ENCODE measurements at places on chromosomes 6 and 20.

DNA sequence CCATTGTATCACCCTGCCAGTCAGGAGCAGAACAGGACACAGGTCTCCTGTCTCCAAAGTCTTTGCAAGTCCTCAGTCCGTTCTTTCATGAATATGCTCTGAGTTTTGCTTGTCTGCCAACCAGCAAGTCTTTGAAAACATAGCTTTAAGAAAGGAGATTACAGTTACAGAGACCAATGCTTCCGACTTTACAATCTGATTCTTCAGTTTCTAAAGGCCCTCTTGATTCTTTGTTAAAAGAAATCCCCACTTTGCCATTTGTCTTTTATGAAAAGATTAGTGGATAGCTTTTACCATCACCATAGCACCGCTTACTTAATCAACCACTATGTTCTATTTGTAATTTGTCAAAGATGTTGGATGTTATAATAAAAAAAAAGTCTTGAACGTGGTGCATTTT is 562.8 kb upstream of the BTBD3 start:
- no peak for DNase-seq

DNA sequence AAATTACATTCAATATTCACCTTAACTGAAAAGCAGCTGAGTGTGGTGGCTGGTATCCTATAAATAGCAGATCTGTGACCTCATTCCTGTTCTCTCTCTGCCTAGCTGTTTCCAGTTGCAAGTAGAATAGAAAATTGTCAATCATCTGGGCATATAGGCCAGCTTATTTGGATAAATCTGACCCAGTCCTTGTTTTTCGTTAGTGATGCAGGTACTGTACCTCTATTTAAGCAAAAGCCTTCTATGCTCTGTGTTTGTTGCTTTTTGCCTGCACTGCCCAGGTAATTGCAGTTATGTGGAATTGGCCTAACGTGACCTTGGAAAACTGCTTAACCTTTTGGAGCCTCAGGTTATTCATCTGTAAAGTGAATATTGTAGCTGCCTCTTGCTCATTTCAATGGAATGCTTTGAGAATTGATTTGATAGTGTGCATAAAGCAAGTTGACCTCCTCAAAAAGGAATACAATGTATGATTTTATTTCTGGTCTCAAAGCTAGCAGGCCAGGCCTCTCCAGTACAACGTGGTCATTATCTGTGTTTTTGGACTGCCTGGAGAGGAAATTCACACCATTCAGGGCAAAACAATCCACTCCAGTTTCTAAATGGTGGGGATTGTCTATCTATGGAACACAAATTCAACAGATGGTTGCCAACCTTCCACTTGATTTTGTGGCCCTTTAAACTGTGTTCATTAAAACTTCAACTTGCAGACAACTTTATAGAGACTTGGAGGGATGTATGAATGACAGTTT is 508.7 kb upstream of the CITED2 start:
- DNase-seq, result no peak

DNA sequence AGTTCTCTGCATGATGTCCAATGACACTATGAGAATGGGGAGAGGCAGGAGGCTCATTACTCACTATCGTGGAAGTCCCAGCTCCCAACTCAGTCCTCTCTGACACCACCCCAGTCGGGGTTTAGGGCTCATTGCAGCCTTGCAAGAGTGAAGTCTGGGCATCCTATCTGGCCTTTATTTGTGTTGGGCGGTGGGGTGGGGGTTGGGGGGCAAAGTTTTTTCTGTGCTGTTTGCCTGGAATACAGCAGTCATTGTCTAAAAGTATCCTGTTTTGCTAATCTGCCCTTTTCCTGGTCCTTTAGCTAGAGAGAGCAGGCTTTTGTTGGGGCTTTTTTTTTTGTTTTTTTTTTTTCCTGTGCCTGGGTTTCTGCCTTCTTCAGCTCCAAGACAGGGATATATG is 174.2 kb downstream of the MYLK4 start:
- DNase-seq, result no peak

- DNase-seq, result no peak
Measured at GRCh38 chr6:101351173-101351572, 42.3 kb upstream of the GRIK2 start.

GRCh38 chr20:52490711-52491430 is 299.3 kb upstream of the ZFP64 start:
- no peak for DNase-seq

GRCh38 chr6:89602166-89602565 is 36.4 kb downstream of the LYRM2 start:
- DNase-seq, result no peak

- no peak for DNase-seq
Measured at GRCh38 chr6:113380591-113380990, 476.6 kb upstream of the MARCKS start.

- DNase-seq, result no peak
Measured at GRCh38 chr6:139701695-139702094, 327.2 kb upstream of the CITED2 start.

DNA sequence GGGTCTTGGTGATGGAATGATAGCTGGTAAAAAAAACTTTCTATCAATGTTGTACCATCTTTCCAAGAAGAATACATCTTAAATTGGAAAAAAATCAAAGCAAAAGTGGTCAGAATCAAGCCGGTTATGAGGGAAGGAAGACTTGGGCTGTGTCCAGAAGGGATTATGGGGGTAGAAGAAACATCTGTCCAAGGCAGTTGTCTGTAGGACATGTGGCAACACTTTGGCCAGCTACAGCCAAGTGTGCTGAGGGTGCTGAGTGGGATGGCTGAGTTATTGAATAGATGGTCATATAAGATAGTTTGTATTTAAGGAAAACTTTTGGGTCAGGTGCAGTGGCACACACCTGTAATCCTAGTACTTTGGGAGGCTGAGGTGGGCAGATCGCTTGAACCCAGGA is 38.4 kb downstream of the INSM1 start:
- no peak for DNase-seq

DNA sequence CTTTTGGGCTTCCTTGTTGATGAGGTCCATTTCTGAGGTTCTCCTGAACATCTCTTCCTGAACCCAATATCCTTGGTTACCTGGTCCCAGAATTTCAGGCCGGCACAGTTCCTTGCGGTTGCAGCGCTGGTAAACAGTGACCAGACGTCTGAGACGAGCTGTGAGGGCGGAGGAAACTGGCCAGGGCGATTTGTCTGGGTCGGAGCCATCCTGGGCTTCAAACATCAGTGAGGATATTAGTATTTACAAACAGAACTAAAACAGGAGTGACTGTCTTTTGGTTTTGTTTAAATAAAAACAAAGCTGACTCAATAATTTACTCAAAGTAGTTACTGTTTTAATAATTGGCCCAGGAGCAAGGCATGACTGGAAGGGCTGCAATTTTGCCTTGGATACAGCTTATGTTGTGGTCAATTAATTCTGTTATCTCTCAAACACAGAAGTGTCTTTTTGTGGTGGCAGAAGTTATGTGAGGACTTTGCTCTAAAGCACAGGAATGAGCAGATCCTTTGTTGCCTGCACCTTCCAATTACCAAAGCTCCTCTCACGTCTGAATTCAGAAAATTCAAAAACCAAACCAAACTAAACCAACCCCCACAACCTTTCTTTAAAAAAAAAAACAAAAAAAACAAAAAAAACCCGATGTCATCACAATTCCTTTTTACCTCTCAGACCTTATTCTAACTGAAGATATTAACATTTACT is 58.7 kb upstream of the EMILIN3 start:
- DNase-seq, result no peak

- no peak for DNase-seq
Measured at GRCh38 chr6:35311390-35312075, 13.9 kb downstream of the DEF6 start.

- DNase-seq, result no peak
Measured at GRCh38 chr20:7866285-7866684, 74.0 kb downstream of the HAO1 start.

DNA sequence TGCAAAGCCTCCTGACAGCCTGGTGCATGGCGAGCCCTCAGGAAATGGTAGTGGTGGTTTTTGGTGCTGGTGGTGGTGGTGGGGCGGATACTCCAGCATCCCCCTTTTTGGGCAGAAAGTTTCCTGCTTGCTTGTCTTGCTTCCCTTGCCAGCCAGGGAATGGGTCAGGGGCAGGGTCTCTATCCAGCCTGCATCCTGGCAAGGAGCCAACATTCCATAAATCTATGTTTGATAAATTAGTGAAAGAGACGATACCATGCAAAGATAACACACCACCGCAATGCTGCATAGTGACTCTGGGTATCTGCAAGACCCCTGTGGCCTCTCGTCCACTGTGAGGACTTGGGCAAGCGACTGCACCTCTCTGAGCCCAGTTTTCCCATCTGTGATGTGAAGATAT is 246.2 kb downstream of the LRFN2 start:
- no peak for DNase-seq

DNA sequence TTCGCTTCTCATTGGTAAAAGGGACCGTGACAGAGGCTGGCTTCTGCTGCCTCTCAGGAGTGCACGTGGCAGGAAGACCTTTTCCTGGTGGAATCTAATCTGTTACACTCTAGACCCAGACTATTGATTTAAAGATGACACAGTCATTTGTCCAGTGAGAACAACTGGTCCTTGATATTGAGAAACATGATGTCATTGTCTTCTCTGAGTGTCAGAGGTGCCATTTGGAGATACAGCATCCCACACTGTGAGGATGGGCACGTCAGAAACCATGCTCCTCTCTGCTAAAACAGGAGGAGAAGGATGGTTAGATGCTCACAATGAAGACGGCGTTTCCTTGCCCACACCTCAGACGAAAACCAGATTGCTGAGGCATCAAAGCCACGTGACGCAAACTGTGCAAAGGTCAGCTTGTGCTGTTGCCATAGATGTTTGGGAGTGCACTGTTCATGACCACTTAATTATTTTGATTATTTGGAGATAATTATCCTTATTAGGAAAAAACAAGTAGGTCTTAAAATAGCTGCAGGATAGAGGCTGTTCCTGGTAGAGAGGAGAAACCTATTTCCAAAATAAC is 169.0 kb downstream of the SMOC2 start:
- no peak for DNase-seq

DNA sequence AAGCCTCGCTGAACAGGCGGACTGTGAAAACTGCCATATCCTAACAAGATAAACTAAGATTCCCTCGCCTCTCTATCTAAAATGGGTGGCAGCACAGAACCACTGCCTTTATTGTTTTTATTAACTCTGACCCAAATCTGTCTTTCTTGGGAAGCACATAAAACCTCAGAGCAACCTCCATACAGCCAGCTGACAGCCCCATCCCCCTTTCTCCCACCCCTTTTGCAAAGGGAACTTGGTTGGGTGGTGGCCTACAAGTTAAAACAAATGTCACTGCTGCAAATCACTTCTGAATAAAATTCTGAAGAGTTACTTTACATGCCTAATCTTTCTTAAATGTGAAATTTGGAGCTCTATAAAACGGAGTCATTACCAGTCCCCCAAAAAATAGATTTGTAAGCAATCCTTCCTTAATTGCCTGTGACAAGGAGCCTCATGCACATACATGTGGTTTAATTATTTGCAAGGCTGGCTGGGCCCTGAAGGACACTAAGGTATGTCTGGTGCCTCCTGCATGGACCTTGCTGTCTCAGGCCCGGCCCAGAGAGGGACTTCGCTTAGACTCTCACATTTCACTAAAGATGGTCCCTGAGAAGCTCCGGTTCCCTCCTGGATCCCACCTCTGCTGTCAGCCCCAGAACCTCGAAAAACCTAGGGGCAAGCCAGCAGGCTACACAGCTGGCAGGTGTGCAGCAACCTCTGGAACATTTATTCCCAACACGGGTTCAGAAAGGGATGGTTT is 21.7 kb downstream of the PXDC1 start:
- DNase-seq, result no peak

DNA sequence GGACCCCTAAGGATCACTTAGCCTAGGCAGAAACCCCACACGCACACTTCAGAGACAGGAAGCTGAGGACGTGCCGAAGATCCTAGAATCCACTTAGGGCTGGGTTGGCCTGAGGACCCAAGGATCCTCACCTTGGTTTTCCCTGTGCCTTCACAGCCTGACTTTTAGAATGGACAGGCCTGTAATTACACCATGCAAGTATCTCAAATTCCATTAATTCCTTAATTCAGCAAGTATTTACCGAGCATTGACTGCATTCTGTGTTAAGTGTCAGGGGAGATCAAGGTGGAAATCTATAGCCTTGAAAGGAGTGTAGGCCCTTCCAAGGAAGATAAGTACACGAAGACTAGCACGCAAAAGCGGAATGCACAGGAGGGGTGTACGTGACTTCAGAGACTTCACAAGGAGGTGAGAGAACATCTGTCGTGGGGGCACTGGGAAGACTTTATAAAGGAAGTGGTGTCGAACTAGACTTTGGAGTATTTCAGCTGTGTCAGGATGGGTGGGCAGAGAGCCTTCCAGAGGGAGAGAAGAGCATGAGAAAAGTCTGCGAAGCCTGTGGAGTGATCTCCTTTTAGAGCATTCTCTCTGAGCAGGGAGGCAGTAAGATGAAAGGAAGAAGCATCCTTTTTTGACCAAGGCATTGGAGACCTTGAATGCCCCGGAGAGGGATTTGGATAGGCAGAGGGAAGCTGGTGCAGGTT is 4.0 kb downstream of the DSP start:
- no peak for DNase-seq

- DNase-seq, result no peak
Measured at GRCh38 chr20:1255675-1256074, 10.4 kb upstream of the SNPH start.

- no peak for DNase-seq
Measured at GRCh38 chr6:4941782-4942672, 61.8 kb downstream of the RPP40 start.

DNA sequence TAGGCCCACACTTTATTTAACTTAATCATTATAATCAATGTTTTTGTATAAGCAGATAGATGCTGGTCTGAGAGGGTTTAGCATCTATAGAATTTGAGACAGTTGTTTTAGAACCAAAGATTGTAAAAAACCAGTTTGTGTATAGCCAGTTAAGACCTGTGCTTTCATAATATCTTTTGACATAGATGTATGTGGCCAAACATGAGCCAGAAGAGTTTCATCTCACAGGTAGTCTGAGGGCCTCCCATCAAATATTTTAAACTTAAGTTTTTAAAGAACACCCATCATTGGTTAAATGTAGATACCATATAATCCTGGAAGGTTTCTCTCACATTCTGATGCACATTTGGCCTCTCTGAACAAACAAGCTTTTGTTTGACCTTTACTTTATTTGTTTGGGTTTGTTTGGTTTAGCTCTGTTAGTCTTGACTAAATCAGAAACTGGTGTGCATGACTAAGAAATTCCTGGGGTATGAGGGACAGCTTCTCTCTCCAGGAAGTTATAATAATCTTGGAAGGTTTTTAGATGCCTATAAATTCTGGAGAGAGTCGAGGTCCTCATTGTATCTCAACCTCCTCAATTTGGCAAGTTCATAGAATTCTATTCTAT is 58.0 kb upstream of the TMEM200A start:
- DNase-seq, result no peak

GRCh38 chr6:17015551-17016381 is 86.1 kb upstream of the STMND1 start:
- no peak for DNase-seq

GRCh38 chr6:106783640-106784566 is 154.5 kb downstream of the QRSL1 start:
- DNase-seq, result no peak

GRCh38 chr6:164533045-164533362 is 776.4 kb downstream of the C6orf118 start:
- DNase-seq, result no peak

DNA sequence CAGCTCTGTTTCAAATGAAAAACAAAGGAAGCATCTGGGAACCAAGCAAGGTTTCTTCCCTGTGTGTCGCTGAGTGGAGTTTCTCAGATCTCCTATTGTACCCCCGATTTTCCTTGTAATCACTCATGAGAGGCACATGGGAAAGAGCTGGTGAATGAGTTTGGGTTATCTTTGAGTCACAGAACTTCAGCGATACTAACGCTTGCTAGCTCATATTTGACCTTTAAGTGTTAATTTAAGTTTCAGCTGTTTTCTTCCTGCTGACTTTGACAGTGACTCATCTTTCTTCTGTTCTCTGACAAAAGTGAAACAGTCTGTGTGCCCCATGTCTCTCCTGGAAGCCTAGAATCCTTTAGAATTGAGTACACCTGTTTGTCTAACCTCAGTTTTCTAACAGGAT is 261.1 kb upstream of the RGS17 start:
- no peak for DNase-seq

Measured in anterior cingulate cortex (tissue), 58 donors.